ENCODE measurements at places on chromosomes 13 and 19. TPM values are rescaled to one million over a fixed set of nuclear protein-coding genes. Genes with fewer than 3 reads are reported as not detected.

The PLK5 gene
- total RNA-seq: not detected

The PSG2 gene
- not detected for total RNA-seq

The STOML3 gene
- not detected for total RNA-seq

- DNase-seq: no peak
Observed at GRCh38 chr13:93709506-93710244, 483.1 kb downstream of the GPC6 start.

GRCh38 chr13:98364647-98365046 is 187.6 kb upstream of the RNF113B start:
- DNase-seq: no peak

DNA sequence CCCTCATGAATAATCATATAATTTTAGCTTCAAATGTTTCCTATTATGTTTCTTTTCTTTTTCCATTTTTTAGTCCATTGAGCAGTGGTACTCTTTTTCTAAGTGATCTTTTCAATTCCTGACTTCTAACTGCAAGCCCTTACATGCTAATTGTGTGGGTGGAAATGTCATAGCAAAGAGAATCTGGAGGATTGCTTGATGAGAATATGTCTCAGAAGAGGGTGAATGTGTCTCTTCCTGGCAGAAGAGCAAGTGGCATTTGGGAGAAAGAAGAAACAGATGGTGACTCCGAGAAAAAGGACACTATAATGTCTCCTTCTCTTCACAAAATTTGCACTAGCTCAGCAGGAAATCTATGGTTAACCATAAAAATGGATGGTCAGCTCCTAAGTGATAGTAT is 2320.0 kb downstream of the PCDH9 start:
- DNase-seq: no peak

The CEACAM3 gene
- not detected for total RNA-seq

DNA sequence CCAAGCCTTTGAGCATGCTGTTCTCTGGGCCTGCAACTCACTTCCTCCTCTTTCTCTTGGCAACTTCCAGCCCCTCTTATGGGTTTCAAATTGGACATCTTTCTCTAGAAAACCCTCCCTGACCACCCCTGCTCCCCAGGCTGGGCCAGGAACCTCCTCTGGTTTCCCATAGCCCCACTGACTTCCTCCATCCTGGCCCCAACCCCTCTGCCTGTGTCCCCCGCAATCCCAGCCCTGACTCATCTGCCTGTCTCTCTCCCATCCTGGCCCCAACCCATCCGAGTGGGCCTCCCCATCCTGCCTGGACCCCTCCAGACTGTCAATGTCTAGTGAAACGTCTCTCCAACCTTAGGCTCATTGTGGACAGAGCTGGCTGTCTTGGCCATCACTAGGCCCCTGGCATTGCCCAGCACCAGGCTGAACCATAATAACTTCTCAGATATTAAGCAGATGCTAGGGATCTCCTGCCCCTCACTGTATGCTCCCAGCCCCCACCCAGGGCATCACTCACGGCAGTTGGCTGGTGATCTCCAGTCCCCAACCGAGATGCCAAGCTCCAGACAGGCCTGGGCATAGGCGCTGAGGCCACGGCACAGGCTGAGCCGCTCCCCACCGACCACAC is 16.8 kb downstream of the FCGBP start:
- DNase-seq: no peak

- DNase-seq: no peak
Observed at GRCh38 chr19:41076286-41076685, 12.0 kb upstream of the CYP2A13 start.

DNA sequence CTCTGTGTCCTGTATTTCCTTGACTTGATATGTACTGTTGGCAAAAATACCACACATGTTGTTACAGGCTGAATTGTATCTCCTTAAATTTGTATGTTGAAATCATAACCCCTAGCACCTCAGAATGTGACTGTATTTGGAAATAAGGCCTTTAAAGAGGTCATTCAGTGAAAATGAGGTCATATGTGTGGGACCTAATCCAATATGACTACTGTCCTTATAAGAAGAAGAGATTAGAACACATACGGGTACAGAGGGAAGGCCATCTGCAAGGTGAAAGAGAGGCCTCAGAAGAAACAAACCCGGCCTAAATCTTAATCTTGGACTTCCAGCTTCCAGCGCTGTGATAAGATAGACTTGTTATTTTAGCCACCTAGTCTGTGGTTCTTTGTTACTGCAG is 202.5 kb downstream of the NUFIP1 start:
- no peak for DNase-seq

DNA sequence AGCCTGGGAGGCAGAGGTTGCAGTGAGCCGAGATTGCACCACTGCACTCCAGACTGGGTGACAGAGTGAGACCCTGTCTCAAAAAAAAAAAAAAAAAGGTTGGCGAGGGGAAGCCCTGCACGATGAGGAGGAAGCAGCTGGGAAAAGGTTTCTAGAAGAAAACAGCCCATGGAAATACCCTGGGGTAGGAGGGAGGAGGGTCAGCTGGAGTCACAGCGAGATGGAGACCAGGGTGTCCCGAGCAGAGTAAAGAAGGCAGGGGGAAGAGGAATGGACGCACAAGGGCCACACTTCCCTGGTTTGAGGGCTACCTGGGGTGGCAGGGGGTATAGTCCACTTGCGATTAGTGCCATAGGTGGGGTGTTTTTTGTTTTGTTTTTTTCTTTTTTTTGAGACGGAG is 6.4 kb downstream of the KANK3 start:
- DNase-seq: peak; percentile 47

The IGFL2 gene
- not detected for total RNA-seq

- no peak for DNase-seq
Observed at GRCh38 chr13:99859178-99860177, 112.1 kb downstream of the ZIC5 start.

The PLEKHJ1 gene
- 72.7 TPM for total RNA-seq

GRCh38 chr13:49214917-49215376 is 5.2 kb upstream of the MLNR start:
- DNase-seq: peak; percentile 7

The DCLK1 gene
- 10.5 TPM for total RNA-seq

DNA sequence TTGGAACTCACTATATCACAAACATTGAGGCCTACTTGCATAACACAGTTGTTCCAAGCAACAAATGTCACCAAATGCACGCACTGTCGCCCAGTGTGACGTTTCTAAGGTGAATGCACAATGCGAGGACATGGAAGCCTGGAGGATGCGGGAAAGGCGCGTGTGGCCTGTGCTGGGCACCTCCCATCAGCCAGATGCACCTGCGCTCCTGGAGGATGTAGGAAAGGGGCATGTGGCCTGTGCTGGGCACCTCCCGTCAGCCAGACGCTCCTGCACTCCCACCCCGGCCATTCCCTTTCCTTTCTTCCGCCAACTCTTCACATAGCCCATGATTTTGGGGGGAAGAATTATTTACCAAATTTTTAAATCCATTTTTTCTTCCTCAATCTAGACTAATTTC is 202.4 kb upstream of the SOX1 start:
- DNase-seq: no peak

- no peak for DNase-seq
Observed at GRCh38 chr13:64371045-64371444, 2859.1 kb downstream of the PCDH9 start.

The NDUFA13 gene
- 221 TPM for total RNA-seq

The CABP5 gene
- total RNA-seq: not detected

GRCh38 chr13:43411211-43411610 is 375.6 kb downstream of the ENOX1 start:
- no peak for DNase-seq

GRCh38 chr13:104975272-104975671 is 1560.2 kb downstream of the EFNB2 start:
- DNase-seq: no peak

DNA sequence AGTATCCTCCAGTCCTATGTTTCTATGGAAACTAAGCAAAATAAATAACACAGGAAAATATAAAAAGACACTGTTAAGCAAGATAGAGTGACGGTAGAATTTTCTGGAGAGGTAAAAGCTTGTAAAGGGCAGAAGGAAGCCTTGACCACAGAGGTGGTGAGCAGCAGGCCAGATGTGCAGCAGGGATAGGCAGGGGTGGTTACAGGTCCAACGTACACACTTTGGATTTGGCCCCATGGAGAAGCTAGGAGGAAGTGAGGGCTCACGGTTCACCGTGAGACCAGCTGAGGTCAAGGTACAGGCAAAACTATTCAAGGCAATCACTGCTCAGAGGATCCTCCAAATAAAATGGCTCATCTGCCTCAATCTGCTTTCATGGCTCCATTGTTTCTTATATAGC is 242.8 kb downstream of the B3GLCT start:
- DNase-seq: no peak

- DNase-seq: no peak
Observed at GRCh38 chr13:57558051-57558467, 73.5 kb upstream of the PCDH17 start.

- no peak for DNase-seq
Observed at GRCh38 chr13:52842441-52842840, 6.0 kb downstream of the PCDH8 start.

DNA sequence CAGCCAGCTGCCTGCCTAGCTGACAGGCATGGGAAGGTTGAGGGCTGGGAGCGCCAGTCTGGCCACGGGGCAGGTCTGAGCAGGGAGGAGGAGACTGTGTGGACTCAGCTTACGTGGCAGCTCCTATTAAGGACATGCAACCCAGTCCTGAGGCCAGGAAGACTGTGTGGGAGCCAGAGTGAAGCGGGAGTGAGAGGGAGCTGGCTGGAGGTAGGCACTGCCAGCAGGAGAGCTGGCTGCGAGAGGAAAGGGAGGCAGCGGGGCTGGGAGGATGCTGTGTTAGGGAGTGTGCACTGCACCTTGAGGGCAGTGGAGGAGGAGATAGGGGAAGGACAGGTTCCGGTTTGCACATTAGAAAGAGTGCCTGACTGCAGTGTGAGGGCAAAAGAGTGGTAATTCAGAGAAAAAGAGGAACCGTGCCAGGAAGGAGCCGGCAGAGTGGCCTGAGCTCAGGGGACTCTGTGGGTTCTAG is 99.2 kb downstream of the SLC7A1 start:
- no peak for DNase-seq

- no peak for DNase-seq
Observed at GRCh38 chr13:106449096-106449495, 86.4 kb downstream of the EFNB2 start.

DNA sequence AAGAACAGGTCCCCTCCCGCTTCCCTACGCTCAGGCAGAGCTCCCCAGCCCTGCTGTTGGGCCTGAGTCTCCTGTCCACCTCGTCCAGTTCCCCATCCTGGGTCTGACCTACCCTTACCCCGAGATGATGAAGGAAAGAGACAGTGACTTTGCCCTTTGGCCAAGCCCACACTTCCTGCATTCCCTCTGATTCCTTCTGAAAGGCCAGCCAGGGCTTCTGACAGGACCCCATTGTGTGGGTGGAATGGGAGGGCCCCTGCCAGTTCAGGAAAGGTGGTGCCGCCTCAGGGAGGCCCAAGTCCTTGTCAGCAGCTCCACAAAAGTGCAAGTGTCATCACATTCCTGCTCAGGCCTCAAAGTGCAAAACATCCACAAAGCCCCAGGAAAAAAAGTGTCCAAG is 177.8 kb downstream of the PAN3 start:
- no peak for DNase-seq

DNA sequence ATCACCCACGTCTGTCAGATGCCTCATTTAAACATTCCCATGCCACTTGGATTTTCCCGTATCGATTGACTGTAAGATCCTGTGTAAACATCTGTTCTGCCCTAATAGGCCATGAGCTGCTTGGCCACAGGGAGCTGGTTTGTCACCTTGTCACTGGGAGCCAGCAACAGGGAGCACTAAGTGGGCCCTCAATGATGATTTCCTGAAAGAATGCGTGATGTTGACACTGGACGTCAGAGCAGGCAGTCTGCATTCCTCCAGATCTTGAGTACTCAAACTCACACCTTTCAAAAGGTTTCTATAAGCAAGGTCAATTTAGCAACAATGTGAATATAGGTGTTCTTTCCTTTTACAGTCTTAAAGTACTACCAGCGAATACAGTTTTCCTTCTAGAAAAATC is 78.8 kb downstream of the TUBGCP3 start:
- no peak for DNase-seq

- no peak for DNase-seq
Observed at GRCh38 chr19:48342414-48342738, 17.0 kb downstream of the EMP3 start.

- peak; percentile 39 for DNase-seq
Observed at GRCh38 chr13:95677564-95678266, 776 bp downstream of the DNAJC3 start.

- DNase-seq: no peak
Observed at GRCh38 chr13:34507630-34508029, 434.4 kb upstream of the NBEA start.

DNA sequence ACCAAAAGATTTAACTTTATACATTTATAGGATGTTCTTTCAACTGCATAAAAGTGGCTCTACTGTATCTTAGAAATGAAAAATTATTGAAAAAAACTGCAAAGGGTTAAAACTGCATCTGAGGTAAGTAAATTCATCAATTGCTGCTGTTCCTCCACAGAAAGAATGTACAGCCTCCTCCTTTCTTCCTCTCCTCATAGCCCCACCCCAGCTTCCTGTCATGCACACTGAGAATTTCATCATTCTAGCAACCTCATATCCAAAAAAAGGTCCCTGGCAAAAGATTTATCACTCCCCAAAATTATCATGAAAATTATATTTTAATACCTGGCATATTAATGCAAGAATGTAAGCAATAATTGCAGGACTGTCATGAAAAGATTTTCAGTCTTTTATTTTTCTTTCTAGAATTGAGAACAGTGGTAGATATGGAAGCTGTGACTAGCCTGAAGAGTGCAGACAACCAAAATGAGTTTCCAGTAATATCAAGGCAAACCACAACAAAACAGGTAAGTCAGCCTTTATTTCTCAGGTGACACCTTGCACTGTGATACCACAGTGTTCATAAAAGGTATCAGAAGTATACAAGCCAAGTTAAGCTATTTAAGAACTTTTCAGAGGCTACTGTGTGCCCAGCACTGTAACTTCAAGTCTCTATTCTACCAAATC is 110.8 kb downstream of the SUCLA2 start:
- no peak for DNase-seq

DNA sequence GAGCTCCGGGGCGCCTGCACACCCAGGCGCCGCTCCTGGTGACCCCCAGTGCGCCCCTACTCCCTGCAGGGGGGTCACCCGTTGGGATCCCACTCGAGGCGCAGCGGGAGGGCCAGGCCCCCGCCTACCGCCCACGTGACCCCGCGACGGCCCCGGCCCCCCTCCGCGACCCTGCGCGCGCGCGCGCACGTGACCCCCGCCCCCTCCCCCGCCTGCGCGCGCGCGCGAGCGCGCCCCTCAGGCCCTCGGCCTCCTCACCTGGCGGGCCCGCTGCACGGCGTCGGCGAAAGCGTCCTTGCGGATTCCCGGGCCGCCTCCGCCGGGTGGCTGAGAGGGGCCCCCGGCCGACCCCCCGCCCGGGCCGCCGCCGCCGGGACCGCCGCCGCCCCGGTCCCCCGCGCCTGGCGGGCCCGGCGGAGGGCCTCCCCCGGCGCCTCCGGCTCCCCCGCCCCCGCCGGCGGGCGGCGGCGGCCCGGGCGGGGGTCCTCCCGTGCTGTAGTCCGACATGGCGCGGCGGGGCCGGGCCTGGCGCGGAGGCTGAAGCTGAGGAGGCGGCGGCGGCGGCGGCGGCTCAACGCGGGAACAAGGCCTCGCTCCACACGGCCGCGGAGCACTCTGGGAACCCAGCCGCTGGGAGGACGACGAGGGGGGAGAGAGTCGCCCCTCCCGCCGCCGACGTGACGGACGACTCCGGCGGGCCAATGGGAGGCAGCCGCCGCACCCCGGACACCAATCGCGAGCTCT is at the start of gene KHSRP:
Gene KHSRP, minus strand, starts transcription at position 617 of the 744 bp plus-strand sequence. Its CDS starts 110 bp downstream, at position 507.
- peak; percentile 23 for DNase-seq

All from dermis microvascular lymphatic vessel endothelial cell (primary cell).